Effector memory CD4-positive, alpha-beta T cell (primary cell): ENCODE measurements at places on chromosomes 3 and 15.

- DNase-seq: no peak
Observed at GRCh38 chr3:67291287-67292252, 293.5 kb downstream of the KBTBD8 start.

GRCh38 chr3:31908391-31909097 lies 72.5 kb downstream of the OSBPL10 start:
- no peak for DNase-seq

DNA sequence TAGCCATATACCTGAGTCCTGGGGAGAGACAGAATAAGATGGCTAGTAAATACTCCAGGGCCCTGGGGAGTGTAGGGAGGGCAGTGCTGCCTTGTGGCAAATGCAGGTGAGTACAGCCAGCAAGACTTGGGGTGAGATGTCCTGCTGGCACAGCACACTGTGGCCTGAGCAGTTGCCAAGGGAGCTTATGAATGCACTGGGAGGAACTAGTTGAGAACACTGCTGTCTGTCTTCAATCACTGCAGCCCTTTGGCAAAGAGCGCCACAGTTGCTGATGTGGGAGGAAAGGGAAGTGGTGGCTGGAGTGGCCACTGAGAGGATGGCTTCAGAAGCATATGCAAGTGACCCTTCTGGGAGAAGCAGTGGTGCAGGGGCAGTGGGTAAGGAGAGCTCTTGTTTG lies 264.6 kb downstream of the RORA start:
- DNase-seq: no peak

- no peak for DNase-seq
Observed at GRCh38 chr3:23376516-23377248, 173.6 kb downstream of the UBE2E2 start.

- DNase-seq: no peak
Observed at GRCh38 chr15:98333251-98333650, 315.1 kb upstream of the IGF1R start.

DNA sequence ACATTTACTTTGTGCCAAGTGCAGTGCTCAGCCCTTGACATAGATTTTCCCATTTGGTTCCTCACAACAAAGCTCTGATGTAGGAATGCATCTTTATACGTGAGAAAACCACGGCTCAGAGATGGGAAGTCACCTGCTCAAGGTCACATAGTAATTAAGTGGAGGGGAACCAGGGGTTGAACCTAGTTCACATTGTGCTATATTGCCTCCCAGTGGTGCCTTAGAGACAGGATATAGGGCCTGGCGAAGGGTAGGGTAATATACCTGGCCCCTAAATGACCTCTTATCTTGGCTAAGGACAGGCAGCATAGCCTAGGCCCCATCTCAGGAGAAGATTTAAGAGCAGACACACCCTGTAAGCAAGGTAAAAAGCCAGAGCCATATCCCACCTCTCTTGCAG lies 71.5 kb downstream of the FOXP1 start:
- no peak for DNase-seq

GRCh38 chr15:38455092-38455491 lies 1.2 kb downstream of the FAM98B start:
- DNase-seq: no peak

- no peak for DNase-seq
Observed at GRCh38 chr3:13483286-13483685, 3.2 kb downstream of the HDAC11 start.

GRCh38 chr3:64796607-64797399 lies 109.0 kb upstream of the ADAMTS9 start:
- DNase-seq: no peak

- DNase-seq: no peak
Observed at GRCh38 chr15:39511000-39511915, 69.6 kb upstream of the THBS1 start.

DNA sequence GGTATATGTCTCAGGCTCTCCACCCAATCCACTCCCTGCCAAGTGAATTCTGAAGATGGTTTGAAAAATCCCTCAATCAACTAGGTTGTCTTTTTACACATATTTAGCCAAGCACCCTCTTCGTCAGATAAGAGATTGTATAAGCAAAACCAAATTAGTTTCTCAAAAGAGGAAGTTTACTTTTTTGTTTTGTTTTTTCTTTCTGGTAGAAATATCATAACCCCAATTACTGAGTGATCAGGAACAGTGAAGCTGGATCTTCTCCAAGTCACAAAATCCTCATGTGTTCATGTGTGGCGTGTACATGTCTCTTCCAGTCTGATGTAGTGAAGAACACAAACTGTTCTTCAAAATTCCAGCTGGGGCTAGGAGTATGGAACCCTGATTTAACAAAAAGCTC lies 180.6 kb downstream of the FOXP1 start:
- DNase-seq: no peak

DNA sequence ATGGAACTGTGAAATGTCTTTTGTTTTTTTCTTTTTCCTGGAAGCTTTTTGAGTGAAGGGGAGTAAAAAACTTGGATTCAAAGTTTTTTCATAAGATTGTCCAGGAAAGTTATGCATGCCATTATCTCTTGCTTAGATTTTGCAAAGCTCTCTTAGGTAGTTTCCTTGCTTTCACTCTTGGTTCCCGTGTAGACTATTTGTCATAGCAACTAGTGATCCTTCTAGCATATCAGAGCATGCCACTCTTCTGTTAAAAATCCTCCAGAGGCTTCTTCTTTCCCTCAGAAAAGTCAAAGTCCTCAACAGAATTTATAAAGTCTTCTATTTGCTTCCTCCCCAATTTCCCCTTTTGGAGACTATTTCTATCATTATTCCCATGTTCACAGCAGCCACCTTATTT lies 21.1 kb downstream of the GTF2E1 start:
- no peak for DNase-seq

GRCh38 chr3:126526668-126527005 lies 2.7 kb downstream of the CHST13 start:
- DNase-seq: no peak

DNA sequence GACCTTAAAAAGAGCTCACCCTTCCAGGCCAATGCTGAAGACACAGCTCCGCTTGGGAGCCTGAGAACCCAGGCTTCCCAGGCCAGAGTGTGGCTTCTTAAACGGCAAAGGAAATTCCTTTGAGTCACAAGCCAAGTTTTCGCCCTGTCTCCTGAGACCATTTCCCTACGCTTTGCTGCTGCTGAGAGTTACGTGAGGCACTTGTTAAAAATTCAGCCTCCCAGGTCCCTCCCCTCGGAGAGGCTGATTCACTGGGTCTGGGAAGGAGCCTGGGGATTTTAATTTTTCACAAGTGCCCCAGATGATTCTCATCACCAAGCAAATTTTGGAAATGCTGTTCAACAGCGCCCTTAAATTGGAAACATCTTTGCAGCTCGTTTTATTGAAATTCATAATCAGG lies 25.5 kb downstream of the RLBP1 start:
- no peak for DNase-seq

DNA sequence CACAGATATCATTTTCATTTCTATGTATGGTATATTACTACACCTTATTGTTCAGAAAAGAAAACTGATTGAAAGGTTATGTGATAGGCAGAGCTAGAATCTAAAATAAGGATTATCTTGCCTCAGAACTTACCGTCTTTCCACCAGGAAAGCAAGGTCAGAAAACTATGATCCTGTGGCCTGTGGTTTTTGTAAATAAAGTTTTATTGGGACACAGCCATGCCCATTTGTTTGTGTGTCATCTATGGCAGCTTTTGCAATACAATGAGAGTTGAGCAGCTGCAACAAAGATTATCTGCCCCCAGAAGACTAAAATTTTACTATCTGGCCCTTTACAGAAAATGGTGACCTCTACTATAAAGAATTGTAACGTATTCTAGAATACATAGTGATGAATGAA lies 314.7 kb upstream of the SLCO3A1 start:
- no peak for DNase-seq
